ENCODE measurements at places on chromosomes 12 and 14.

GRCh38 chr12:52873832-52874572 lies 25.2 kb upstream of the KRT78 start:
- peak; percentile 16 for DNase-seq

DNA sequence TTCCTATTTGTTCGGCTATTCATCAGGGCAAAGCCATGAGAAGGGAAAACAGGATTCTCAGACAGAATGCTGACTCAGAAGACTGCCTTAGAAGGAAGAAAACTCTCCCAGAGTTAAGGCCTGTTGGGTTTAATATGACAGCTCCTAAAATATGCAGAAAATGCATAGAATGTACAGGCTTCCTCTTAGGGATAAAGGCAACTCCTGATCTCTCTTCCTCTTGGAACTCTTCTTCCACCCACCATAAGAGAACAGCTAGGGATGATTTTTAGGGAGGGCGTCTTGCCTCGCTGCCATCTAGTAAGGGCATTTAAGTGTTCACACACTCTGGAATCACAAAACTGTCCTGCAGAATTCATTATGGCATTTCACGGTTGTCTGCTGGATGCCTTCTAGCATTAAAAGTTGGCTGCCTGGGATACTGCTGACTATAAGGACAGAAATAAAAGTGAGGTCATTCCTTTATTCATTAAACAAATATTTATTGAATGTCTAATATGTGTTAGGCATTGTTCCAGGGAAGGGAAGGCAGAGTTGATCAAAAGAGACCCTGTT lies 73.7 kb downstream of the DCAF5 start:
- no peak for DNase-seq

DNA sequence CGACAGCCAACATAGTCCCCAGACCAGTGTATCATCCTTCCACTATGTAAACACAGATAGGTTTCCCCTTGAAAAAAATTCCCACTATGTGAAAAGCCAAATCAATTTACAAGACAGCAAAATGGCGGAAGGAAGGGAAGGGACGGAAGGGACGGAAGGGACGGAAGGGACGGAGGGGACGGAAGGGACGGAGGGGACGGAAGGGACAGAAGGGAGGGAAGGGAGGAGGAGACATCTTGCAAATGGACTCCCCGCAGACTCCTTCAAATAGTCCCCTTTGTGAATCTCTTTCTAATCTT lies 75.3 kb downstream of the NINJ2 start:
- DNase-seq, result no peak

GRCh38 chr12:64992116-64992515 lies 129.0 kb downstream of the WIF1 start:
- no peak for DNase-seq

DNA sequence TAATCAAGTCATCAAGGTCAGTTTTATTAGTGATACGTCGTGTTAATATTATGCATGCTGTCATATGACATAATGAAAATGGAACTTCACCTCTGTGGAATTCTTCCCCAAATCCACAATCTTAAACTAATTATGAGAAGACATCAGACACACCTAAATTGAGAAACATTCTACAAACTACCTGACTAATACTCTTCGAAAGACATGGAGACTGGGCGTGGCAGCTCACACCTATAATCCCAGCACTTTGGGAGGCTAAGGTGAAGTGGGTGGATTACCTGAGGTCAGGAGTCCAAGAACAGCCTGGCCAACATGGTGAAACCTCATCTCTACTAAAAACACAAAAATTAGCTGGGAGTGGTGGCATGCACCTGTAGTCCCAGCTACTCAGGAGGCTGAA lies 33.3 kb upstream of the KRAS start:
- no peak for DNase-seq

DNA sequence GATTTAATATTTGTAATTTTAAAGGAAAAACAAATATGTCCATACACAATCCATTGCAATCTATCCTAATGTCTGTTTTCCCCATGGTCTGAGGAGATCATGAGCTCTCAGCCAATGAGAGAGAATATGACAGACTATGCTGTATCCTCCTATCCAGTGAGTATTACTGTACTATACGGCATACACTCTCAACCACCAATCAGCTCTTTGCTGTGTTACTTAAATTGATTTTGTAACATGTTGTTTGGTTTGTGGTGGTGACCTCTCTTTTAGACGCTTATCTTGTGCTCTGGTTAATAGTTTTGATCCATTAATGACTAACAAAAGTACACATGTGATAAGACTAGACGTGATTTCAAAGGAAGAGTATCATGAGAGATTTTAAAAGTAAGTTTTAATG lies 231.5 kb upstream of the FOXN3 start:
- DNase-seq, result no peak

- no peak for DNase-seq
These were observed 15.9 kb downstream of the KCTD10 start for GRCh38 chr12:109461049-109461845.

DNA sequence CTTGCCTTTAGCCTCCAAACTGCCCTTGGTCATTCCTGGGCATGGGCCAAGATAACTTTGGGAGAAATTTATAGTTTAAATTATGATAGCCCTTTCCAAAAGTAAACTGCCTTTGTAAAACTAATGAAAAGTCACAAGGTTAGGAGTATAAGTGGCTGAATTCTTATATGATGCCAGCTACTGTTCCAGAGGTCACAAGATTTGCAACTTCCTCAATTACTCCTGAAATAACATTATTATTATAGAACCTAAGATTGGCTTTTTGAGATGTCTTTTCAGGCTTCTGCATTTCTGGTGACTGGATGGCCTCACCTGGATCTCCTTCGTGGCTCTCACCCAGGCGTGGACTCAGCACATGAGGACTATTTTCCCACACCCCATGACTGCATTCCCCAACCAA lies 55.0 kb downstream of the OSBPL8 start:
- DNase-seq, result no peak

GRCh38 chr12:46065412-46066166 lies 75.2 kb upstream of the SCAF11 start:
- DNase-seq, result no peak

DNA sequence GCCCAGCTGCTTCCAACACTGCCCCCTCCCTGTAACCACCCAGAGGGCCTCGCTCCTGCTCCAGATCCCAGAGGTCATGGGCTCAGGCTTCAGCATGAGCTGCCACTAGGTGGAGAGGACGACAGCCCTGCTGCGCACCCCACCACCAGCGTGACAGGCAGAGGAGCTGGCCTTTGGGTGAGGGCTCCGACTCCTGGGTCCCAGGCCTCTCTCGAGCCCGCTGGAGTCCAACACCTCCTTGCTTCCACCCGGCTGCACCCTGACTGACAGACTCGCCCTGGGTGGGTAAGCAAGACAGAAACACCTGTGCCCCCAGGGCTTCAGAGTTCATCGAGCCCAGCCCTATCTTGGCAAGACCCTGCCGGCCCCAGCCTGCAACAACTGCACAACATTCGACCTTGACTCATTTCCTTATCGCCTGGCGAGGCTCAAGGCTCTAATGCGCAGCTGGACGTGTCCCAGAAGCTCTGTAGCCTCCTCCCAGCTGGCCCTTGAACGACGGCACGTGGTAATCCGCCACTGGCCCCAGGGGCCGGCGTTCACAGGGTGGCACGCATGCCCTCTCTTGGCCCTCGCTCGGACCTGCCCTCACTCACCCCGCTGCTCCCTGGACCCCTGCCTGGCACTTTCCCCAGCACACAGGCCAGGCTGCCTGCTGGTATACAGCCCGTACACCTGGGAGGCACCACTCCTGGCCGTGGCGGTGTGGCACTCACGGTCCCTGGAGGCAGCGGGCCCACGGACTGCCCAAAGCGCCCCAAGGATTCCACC lies 28.0 kb downstream of the VPS37B start:
- no peak for DNase-seq

DNA sequence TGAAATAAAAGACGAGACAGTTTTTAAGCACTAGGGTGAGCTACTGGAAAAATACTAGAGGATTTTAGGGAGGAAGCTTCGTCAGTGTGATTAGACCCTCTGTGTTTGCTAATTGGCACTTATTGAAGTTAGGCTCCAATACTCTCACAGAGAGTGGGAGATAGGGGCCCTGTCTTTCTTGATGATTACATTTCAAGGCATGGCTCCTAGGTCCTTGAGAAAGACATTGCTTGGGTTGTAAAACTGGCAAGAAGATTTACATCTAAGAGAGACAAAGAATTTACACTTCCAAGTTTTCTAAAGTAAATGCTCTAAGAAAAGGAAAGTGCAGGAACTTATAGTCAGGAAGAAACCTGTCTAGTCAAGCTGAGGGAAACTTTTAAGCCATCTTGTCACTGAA lies 183.2 kb downstream of the C12orf50 start:
- DNase-seq, result no peak

DNA sequence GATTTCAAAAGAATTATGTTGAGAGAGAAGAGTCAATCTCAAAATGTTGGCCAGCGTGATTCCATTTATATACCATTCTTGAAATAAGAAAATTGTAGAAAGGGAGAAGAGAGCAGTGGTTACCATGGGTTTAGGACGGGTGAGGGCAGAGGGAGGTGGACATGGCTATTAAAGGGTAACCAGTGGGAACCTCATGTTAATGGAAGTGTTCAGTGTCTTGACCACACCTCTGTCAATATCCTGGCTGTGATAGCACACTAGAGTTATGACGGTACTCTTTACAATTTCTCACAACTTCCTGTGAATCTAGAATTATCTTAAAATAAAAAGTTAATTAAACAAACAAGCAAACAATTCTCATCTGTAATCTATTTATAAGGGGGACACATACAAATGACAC lies 821.2 kb downstream of the VRK1 start:
- no peak for DNase-seq

- DNase-seq, result no peak
These were observed 2.0 kb downstream of the SYT10 start for GRCh38 chr12:33437598-33437997.

DNA sequence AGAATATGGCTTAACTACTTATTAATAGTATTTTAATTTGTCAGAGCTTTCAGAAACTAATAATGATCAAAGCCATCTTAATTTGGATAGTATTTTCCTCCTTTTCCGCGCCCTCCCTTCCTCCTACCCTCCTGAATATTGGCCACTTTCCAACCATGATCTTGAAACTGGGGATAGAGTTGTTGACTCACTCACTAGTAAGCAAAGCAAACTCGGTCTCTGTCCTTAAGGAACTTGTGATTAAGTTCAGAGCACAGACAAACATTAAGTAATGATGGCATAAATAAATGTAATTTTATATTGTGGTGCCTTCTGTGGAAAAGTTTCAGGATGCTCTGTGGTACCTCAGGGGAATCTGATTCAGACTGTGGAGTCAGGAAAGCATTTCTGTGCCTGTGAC lies 75.7 kb downstream of the LRRK2 start:
- no peak for DNase-seq

DNA sequence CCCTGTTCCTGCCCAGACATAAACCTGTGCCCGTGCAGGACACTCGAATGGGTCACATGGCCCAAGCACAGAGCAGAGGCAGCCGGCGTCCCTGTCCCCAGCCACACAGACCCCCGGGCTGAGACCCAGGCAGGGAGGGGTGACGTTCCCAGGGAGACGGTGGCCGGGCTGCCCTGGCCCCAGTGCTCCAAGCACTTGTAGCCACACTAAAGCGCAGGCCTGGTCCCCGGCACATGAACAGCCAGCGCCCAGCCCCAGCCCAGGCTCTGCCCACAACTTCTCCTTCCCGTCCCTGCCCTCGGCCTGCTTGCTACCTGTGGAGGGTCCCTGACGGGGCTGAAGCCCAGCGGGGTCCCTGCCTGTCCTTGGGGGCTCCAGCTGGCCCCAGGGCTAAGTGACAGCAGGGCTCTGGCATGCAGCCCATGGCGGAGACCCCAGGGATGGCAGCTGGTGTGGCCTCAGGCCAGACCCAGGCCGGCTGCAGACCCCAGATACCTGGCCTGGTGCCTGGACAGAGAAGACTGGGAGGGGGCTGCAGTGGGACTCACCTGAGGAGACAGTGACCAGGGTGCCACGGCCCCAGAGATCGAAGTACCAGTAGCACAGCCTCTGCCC lies 338.4 kb downstream of the TMEM121 start:
- no peak for DNase-seq

DNA sequence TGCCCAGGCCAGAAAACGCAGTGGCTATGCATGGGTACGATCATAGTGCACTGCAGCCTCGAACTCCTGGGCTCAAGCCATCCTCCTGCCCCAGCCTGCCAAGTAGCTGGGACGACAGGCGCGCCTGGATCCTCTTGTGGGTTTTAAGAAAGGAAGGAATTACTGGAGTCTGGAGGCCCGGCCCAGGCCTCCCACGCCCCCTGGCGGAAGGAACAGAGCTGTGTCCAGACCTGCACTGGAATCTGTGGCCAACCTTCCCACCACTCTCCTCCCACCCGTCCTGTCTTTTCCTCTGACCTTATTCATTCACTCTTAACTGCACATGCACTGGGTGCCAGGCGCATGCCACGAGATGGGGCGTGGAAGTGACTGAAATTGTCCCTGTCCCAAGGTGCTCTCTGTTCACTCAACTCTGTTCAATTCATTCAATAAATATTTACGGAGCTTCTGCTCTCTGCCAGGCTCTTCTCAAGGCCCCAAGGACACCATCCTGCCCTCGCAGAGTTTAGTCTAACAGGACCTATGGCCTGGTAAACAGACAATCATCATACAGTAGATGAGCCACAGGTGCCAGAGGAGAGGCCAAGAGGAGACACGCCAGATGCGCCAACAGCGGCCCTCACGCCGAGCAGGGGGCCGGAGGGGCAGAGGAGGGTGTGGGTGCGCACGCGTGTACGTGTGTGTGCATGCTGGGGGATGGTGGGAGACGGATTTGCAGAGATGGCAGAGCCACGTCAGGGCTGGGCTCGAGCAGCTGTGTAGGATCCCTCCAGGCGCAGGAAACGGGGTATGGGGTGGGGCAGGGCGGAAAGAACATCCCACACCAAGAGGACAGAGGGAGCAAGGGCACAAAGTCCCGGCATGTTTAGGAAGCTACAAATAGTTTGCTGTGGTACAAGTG lies 13.7 kb upstream of the TMEM106C start:
- peak; percentile 53 for DNase-seq

DNA sequence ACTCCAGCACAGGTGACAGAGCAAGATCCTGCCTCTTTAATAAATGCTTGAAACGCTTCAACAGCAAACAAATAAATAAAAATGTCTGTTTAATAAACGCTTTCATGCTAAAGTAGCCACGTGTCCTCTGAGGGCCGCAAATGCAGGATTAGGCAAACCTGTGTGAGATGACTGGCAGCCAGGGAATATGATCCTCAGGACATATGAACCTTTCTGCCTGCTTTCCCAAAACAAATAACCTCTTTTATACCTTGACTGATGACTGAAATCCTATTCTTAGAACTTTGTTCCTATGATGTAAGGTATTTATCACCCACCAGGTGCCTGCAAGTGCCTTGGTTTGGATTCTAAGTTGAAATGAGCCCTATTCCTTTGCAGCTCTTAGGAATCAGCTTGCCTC lies 14.5 kb upstream of the FLVCR2 start:
- no peak for DNase-seq

GRCh38 chr14:21109377-21110138 lies 8.7 kb downstream of the TMEM253 start:
- no peak for DNase-seq

Data from NCI-H1105 treated with DMSO at 0.1 percent for 48 hours (cell line).